Nephron progenitor cell (in vitro differentiated cells): ENCODE measurements at places on chromosomes 16 and 17.

DNA sequence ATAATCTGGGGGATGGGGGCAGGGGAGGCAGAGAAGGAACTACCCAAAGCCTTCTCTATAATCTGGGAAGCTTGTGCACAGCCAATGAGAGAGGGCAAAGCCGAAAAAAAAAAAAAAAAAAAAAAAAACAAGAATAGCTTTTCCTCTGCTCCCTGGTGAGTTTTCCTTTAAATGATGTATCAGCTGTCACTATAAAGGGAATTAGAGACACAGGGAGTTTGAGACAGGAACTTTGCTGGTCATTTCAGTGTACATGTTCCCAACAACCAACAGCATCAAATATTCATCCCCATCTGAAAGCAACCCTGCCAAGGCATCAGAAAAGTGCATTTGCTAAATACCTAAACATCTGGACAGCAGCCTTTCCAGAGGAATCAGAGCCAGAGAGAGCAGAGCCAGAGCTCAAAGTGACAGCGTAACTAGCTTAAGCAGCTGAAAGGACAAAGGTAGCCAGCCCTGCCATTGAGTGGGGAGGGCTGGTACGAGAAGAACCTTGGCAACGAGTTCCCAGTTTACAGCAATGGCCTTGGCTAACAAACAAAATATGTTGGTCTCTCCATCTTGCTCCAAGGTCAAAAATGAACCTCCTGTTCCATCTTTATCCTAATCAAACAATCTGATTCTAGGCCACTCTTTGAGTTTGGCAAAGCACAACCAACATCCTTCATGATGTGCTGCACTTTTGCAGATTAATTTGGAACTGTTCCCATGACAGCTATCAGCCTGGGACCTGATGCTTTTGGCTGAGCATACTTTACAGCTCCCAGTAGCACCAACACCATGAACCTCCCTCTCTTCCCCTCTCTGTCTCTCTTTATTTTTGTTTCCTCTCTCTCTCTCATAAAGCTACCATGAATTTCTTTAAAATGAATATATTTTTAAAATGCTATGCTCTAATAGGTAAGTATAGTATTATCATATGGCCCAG lies 143.7 kb upstream of the GNAO1 start:
- no peak for DNase-seq

GRCh38 chr17:62628831-62629555 lies 1.5 kb downstream of the MRC2 start:
- DNase-seq, result peak; percentile 56

- no peak for DNase-seq
These were observed 12.7 kb upstream of the HASPIN start for GRCh38 chr17:3710951-3711383.

- DNase-seq, result peak; percentile 83
These were observed 7.1 kb downstream of the HAS3 start for GRCh38 chr16:69112285-69113129.

GRCh38 chr17:65265276-65265675 lies 128.1 kb downstream of the RGS9 start:
- DNase-seq, result no peak

DNA sequence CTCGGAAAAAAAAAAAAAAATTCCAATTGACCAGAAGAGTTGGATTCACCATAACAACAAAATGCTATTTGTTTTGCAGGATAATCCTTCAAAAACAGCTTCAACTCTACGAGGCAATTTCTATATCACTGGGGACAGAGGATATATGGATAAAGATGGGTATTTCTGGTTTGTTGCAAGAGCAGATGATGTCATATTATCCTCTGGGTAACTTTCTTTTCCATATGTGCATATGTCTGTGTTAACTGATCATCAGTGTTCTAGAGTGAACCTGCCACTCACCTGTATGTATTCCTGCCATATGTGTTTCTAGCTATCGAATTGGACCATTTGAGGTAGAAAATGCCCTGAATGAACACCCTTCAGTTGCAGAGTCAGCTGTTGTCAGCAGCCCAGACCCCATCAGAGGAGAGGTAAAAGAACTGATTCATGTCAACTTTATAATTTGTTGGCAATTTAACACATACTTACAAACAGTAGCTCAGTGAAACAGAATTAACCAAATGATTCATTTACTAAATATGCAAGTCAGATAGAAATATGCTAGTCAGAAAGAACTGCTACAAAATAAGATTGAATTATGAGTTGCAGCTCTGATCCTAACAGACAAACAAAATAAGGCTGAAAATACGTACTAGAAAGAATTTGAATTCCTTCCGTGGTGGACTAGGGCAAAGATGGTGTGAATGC lies 14.2 kb downstream of the ERI2 start:
- no peak for DNase-seq

DNA sequence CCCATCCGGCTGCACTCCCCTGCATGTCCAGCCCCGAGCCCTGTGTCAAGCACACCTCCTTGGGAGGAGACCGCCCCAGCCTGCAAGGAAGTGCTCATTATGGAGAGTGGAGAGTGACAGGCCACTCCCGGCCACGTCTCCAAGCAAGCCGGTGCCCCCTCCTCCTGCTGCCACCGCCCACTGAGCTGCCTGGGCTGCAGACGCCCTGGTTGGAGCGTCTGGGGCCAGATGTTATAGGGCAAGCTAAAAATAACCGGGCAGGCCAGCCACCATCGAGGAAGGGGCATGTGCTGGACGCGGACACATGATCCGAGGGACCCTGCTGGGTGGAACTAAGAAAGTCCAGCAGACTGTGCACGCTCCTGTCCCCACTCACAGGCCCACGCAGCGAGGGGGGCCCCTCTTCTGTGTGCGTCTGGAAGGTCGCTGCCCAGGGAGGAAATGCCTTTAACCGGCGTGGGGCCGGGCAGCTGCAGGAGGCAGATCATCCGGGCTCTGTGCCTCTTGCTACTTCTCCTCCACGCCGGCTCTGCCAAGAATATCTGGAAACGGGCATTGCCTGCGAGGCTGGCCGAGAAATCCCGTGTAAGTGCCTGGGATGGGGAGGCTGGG lies at the start of gene WFDC1:
TSS of gene WFDC1 (plus strand) at position 348 of the 612 bp plus-strand sequence. CDS start at position 442, 94 bp downstream.
- peak; percentile 55 for DNase-seq

DNA sequence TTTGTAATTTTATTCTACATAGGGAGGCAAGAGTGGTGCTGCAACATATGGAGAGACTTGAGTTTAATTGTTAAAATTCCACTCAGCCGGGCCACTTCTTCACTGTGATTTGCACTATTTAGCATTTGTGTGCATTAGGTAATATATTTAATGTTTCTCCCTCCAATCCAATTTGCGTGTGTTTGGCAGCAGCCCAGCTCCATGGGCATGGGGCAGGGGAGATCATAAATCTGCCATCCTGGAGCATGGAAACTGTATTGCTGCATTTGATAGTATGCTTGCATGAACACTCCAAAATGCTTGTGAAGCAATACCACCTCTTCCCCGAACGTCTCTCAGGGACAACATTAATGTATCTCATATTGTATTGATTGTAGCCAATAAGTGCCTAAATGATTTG lies 339.1 kb upstream of the RBFOX1 start:
- no peak for DNase-seq

DNA sequence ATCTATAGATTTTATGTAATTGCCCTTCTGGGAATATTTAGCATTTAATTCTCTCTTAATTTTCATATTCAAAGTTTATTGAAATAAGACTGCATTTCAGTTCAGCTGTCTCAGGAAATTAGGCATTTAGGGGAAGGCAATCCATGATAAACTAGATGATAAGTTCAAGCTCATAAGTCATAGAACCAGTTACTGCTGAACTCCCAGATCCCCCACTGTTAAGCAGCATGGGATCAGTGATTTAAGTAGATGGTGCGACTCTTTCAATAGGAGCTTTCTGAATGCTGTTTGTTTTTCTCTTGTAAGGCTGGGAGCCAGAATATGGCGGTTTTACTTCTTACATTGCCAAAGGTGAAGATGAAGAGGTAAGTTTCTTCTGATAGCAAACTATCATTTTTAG lies 23.8 kb downstream of the OGFOD1 start:
- no peak for DNase-seq

- DNase-seq, result no peak
These were observed 835 bp downstream of the FBXL16 start for GRCh38 chr16:704552-705380.

- DNase-seq, result no peak
These were observed 209.5 kb downstream of the CNTNAP4 start for GRCh38 chr16:76486740-76487139.

DNA sequence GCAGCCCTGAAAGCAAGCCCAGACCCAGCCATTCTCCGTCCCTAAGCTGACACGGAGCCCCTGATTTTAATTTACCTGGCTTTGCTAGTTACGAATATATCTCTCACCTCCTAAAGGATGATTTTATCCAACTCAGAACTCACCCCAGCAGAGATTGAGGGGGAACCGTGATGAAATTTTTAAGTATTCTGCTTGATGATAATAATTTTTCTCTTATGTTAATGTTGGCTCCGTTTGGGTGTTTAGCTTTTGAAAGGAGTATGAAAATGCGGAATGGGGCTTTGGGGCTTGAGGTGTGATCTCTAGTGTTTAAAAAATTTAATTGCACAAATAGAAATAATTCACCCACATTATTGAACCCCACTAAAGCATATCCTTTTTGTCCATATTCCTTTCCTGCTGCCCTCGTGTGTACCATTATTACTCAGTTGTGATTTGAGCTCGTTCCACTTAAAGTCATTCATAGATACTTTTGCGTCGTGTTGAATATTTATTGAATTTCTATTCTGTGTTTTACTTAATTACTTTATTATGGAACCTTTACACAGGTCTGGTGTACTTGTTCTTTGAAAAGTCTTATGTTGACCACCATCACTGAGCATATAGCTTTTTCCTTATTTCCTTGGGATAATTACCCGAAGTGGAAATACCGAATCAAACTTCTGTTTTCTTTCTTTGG lies 775 bp downstream of the PRPSAP2 start:
- no peak for DNase-seq

GRCh38 chr17:45648642-45649041 lies 135.5 kb upstream of the CRHR1 start:
- peak; percentile 51 for DNase-seq

GRCh38 chr17:48024149-48025039 lies 13.2 kb downstream of the COPZ2 start:
- DNase-seq, result peak; percentile 41

GRCh38 chr16:4649744-4650442 lies 25.3 kb downstream of the MGRN1 start:
- no peak for DNase-seq

DNA sequence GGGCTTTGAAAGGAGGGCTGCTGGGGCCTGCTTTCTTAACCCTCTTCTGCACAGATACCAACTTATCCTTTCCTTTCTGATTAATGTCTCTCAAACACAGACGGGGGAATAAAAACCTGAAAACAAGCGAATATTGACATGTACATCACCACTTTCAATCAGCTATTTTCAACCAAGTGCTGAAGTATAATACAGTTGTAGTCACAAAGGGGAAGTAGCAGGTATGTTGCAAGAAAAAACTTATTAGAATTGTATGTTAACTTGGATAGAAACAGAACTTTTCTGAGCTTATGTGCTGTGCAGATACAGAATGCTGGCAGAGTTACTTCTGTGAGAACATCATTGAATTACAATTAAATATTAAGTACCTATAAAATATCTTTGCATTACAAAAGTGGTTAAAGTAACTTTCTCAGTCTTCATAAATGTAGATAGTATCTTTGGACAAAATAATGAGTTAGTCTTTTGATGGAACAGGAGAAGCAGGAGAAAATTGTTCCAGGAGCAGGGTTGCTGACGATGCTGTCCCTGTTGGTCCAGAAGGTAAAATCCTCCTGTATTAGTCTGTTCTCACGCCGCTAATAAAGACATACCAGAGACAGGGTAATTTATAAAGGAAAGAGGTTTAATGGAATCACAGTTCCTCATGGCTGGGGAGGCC lies 59.5 kb downstream of the RPTOR start:
- DNase-seq, result no peak

GRCh38 chr17:33137426-33137825 lies 145.8 kb downstream of the SPACA3 start:
- DNase-seq, result no peak

DNA sequence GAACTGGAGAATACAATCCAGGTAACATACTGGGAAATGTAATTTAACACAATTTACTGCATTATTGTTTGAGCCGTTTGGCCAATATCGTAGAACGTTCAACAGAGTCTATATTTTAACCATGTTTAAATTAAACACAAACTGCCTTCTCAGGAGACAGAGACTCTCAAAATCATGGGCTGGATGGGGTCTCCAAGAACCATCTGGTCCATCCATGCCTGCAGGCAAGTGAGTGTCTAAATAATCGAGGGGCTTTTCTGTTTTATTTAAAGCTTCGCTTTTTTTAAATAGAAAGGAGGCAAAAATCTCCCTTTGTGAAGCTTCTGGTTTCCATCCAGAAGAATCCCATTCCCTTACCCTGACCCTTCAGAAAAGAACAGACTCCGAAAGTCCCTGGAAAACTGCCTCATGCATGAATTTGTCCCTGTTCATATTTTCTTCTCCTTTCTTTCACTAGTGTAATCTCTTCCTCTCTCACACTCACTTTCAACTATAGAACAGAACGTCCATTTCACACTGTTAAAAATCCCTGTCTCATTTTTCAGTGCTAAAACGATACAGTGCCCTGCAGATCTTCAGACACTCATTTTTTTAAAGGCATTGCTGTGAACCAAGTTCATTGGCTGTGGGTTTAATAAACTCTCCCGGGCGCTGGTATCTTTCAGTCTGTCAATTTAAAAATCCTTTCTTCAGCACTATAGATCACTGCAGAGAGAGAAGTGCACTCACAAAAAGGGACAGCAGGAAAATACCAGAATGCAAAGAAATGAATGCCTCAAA lies 111.4 kb upstream of the TOM1L1 start:
- no peak for DNase-seq

DNA sequence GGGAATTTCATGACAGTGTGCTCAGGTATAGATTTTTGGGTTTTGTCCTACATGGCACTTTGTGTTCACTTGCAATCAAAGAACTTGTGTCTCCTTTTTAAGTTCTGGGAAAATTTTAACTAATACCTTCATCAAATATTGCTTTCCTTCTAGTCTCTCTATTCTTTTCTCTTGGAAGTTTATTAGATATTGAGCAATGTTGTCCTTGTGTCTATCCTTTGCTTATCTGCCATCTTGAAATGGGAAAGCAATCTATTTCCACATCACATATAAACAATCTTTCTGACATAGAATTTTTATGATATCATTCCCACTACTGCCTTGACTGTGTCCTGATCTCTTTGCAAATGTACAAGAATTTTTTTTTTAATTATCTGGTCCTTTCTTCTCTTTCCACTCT lies 4.4 kb upstream of the ABCA9 start:
- DNase-seq, result no peak

- no peak for DNase-seq
These were observed 275.8 kb upstream of the MAF start for GRCh38 chr16:79876332-79876730.

GRCh38 chr16:27508476-27508875 lies 41.2 kb downstream of the GTF3C1 start:
- no peak for DNase-seq

DNA sequence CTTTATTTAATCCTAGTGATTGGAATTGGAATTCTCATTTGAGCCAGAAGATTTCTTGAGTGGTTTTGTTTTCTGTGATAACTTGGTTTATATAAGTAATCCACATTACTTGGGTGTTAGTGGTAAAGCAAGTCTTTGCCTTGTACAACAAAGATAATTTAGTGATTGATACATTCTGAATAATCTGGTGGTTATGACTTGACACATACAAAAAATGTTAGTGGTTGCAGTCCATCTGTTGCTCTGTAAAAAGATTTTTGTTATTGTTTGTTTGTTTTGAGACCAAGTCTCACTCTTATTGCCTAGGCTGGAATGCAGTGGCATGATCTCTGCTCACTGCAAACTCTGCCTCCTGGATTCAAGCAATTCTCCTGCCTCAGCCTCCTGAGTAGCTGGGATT lies 13.2 kb downstream of the OMG start:
- DNase-seq, result no peak

GRCh38 chr16:77637940-77638339 lies 84.4 kb upstream of the NUDT7 start:
- DNase-seq, result no peak

GRCh38 chr17:74968361-74968780 lies 4.2 kb downstream of the HID1 start:
- no peak for DNase-seq
